ENCODE measurements at places on chromosomes 5 and 9. TPM values are rescaled to one million over a fixed set of nuclear protein-coding genes. Genes with fewer than 3 reads are reported as not detected.

DNA sequence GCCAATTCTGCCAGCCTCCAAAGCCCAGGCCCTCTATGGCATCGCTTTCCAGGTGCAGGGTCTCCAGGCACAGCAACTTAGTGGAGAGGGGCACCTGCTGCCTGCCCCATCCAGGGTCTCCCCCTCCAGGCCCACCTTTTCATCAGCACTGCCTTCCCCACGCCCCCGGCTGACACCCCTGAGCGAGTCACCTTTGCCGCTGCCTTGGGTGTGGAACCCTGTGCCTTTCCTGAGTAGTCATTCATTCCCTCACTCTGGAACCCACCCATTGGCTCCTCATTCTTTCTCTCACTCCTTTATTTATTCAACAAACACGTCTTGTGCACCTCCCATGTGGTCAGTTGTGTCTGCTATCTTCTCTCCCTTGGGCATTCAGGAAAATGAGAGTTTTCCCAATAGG lies 14.5 kb upstream of the RPL26L1 start:
- DNase-seq = no peak

DNA sequence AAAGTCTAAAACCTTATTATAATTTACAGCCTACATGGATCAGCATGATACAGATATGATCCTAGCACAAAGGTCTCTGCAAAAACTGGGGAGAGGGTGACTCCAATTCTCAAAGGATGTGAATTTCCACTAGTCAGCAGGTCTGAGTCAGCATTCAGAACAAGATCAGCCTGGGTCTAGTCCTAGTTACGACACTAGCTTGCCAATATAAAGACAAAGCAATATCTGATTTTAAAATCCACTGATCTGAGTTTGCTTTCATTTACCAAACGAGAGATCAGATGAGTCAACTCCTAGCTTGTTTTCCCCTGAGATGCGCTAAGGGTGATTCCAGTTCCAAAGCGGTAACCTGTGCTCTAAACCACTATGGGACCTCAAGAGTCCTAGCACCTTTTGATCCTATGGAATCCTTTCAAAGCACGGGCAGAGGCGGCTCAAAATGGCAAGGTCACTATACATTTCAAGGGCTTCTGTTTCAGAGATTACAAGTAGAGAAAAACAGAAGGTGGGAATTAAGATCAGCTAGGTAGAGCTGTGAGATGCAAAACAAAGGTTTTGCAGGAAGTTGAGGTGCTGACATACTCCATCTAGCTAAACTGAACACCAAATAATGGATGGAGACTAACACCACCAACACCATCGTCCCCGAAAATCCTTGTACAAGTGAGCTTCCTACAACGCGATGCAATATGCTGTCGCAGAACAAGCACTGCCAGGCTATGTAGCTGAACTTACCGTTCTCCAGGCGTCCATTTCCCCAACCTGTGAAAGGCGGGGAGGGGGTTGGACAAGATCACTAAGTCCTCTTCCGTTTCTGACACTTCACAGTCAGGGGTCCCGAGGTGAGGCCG lies 906 bp downstream of the SLC25A51 start:
- no peak for DNase-seq

- peak; percentile 60 for DNase-seq
Measured at GRCh38 chr5:127746756-127747155, 43.6 kb downstream of the CCDC192 start.

DNA sequence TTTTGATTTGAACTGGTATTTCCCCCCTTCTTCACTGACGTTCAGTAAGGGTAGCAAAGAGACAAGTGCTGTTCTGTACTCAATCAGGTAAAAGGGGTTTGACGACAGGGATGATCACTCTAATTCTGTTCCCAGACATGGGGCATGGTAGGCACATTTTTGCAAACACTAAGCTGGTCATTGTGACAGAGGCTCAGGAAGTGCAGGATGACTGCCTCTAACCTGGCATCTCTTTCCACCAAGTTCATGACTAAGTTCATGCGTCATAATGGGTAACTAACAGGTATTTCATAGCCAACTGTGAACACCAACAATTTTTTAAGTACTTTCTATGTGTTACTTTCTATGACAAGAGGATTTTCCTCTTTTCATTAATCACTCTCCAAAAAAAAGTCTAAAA lies 166.5 kb downstream of the MAPKAP1 start:
- no peak for DNase-seq

The ADAMTSL1 gene
- 22.4 TPM for total RNA-seq

Measured in tongue (tissue), 3 donors.